ENCODE measurements at places on chromosomes 2 and 18.
A peak's percentile ranks its signal among the peaks of the same experiment; 100 is the strongest.

DNA sequence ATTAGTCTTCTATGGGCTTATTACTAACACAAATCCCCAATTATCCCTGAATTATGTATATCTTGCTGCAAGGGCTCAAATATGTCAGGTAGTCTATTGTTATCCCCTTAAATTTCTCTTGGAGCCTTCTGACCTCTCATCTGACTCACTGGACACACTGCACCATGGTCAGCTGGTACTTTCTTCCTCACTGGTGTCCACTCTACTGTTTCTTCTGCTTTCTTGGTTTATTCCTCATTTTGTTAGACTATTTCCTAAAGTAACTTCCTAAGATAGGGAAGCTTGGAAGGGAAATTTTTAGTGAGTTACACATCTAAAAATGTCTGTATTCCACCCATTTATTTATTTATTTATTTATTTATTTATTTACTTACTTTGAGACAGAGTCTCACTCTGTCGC lies 26.5 kb downstream of the WDR35 start:
- no peak for DNase-seq

DNA sequence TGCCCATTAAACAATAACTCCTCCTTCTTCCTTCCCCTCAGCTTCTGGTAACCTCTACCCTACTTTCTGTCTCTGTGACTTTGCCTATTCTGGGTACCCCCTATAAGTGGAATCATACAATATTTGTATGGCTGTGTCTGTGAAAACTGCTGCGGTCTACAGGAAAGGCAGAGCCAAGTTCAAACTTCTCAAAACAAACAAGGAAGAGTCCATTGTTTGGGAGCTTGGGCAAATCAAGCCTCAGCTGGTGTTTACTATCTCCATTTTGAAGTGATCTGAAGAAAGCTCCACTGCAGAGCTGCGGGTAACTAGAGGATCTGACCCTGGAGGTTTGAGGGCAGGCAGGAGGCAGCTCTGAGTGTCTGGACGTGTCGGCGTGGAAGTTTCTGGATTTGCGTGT lies 48.6 kb upstream of the DAPL1 start:
- DNase-seq, result no peak

DNA sequence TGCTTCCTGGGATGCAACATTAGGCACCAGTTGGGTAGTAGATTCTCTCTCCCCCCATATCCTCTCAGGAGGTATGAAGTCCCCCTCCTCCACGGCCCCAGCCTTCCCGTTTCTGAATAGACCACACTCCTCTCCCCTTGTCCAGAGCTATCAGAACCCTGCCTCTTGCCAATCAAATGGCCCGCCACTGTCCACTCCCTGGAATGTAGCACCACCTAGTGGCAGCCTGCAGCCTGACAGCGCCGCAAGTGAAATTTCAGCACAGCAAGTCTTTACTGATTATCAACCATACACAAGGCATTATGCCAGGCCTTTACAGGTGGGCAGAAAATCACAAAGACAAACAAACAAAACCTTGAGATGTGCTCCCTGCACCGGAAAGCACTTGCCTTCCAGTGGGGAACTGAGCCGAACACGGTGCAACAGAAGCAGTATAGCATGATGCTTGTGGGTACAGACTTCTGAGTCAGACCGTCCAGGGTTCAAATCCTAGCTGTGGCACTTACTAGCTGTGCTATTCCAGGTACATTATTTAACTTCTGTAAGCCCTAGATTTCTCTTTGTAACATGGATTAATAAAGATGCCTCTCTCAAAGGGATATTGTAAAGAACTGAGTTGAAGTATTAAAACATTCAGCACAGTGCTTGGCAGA lies 174.0 kb downstream of the SMAD2 start:
- no peak for DNase-seq

DNA sequence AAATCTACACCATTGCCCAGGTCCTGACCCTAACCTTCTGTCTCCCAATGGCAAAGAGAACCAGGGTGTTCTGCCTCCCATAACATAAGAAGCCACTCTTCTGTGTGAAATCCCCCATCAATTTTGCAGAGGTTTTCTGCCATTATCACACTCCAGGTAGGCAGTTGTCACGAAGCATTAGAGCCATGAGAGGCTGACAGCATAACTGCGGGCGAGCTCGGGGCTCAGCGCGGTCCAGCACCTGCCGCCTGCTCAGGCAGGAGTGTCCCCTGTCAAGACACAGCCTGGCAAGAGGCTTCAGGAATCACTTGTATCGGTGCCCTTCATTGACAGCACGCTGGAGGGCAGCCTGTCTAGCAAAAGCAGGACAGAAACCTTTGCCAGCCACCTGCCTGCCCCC lies 251.2 kb downstream of the SATB2 start:
- no peak for DNase-seq

GRCh38 chr2:190912726-190913125 lies 32.1 kb downstream of the GLS start:
- DNase-seq, result no peak

DNA sequence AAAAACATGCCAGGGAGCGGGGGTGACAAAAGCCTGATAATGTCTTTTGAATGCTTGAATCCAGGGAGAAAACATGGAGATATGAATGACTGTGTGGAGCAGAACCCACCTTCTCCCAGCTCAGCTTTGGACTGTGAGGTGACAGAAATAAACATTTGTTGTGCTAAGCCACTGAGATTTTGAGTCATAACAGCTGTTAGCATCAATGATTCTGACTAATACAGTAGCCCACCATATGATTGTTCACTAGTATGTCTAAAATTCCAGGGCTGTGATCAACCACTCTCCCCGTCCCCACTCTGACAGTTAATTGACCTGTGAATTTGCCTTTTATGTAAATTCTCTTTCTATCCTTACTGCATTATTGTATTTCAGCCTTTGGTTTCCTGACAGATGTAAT lies 69.1 kb downstream of the PDK1 start:
- no peak for DNase-seq

GRCh38 chr2:106843001-106843909 lies 42.7 kb downstream of the ST6GAL2 start:
- DNase-seq, result no peak

DNA sequence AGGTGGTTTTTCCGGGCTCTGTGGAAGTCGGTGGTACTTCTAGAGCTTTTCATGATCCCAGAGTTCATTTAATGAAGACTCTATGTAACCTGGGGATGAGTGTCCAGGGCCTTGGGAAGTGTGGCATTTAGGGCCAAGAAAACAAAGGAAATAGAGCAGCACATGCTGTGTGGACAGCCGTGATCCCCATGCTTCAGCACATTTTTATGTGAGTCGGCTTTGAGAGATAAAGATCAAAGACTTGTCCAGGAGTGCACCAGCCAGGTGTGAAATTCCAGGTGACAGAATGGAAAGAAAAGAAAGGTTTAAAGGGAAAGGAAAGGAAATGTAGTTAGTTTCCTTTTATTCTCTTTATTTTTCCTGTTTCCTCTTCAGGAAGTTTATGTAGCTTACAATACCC lies 258.0 kb upstream of the NRP2 start:
- no peak for DNase-seq

DNA sequence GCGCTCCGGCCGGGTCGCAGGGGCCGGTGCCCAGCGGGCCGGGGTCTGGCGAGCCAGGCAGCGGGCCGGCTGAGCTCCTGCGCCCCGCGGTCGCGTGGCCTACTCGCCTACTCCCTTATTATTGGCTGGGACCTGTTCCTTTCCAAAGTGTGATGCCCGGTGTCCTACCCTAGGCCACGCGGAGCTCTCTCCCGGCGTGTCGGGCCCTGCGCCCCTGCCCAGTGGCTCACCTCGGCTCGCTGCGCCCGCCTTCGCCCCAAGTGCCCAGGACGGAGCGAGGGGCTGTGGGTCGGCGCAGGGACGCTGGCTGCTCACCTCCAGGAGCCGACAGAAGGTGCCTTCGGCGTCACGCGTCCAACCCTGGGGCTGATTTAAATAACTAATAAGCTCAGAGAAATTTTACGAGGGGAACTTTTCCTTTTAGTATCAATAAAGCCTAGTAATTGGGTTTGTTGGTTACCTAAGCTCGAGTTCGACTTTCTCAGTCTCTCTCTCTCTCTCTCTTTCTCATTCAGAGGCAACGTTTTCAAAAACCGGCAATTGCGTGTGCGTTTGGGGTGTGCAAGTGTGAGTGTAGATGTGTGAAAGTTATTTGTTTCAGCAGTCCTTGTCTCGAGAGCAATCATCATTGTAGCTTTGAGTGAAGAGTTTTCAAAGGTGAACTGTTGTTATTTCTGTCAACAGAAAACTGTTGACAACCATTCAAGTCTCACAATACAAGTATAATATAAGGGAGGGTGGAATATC lies 7.0 kb upstream of the SATB2 start:
- no peak for DNase-seq

- DNase-seq, result no peak
Measured at GRCh38 chr2:70962885-70963878, 15.2 kb upstream of the ANKRD53 start.

DNA sequence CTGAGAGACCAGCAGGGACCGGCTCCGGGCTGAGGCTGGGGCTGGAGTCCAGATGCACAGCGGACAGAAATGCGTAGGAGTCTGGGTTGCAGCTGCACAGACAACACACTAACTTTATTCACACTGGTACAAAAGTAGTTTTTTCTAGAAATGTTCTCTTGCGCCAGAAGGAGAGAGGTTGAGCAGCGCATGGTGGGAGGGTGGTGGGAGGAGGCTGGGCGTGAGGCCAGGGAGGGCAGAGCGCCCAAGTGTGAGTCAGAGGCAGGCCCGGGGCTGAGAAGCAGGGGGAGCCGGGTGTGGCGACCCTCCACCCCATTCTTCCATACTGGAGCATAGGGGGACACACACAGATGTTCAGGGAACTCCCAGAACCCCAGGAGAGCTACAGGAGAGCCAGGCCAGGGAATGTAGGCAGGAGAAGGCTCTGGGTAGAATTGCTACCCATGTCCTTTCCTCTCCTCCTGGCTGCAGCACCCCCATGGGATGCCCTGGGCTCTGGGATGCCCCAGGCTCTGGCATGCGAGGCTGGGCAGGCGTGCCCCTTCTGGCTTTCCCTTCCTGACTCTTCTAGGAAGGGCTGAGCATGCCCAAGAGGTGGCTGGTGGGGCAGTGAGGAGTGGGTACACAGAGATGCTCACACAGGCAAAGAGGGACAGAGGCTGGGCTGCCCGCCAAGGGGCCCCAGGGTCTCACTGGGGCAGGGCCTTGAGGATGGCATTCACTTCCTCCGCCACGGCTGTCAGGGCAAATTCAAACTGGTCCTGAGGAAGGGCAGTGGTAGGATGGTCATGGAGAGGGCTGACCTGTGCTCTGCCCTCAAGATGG lies 10.6 kb downstream of the DNAJB2 start:
- DNase-seq, result peak; percentile 75

DNA sequence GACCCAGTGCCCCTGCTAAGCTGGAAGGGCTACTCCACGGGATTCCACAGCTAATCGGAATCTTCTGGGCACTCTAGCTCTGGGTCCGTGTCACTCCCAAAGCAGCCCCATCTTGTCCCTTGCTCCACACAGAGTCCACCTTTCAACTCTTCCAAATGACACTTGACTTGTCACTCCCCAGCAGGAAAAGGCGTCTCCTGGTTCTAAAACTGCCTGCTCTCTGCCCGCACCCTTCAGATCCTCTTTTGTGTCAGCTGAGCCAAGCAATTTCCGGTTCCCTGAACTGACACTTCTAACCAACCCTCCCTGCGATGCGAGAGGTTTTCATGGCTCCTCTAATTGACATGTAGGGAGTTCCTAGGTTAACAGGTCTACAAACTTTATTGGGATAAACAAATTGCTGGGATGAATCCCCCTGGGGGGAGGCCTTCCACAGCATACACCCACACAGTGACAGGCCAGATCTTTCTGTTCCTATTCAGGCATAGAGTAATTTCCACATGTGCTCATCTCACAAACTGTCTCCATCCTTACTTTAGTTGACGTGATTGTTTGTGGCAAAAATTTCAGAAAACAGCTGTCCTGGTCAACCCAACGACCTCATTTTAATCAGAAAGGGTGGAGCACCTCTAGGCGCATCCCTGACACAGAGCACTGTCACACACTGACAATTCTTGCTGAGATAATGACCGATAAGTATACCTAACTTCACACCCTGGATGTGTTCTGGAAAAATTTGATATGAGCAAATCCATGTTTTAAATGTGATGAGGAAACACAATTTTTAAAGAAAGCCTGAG lies 104.9 kb downstream of the RBMS1 start:
- DNase-seq, result no peak

GRCh38 chr18:23900994-23901393 lies 113.6 kb upstream of the TTC39C start:
- no peak for DNase-seq

GRCh38 chr18:3455090-3455635 lies 5.2 kb downstream of the TGIF1 start:
- no peak for DNase-seq

DNA sequence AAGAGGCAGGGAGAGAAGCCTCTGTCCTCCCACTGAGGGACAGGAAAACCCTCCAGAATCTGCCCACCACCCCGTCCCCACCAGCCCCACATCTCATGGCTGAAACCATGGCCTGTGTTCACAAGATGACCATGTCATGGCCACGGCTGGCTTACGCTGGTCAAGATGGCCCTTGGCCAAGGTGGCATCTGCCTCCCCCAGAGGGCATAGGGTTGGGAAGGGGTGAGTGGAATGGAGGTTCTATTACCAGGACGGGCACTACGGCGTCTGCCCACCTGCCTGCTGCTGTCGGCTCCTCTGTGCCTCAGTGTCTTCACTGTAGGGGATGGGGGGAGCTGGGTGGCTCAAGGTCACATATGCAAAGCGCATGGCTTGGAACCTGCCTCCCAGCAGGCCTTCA lies 19.8 kb downstream of the ODC1 start:
- no peak for DNase-seq
